ENCODE measurements at places on chromosomes 5 and 9.

- no peak for DNase-seq
These were observed 17.9 kb downstream of the ITGA1 start for GRCh38 chr5:52805615-52806014.

- no peak for DNase-seq
These were observed 1.6 kb upstream of the PHYKPL start for GRCh38 chr5:178234121-178234749.

GRCh38 chr9:115694014-115694413 is 459.6 kb upstream of the PAPPA start:
- DNase-seq: peak; percentile 5

- DNase-seq: no peak
These were observed 21.4 kb downstream of the SPINK1 start for GRCh38 chr5:147809830-147810666.

DNA sequence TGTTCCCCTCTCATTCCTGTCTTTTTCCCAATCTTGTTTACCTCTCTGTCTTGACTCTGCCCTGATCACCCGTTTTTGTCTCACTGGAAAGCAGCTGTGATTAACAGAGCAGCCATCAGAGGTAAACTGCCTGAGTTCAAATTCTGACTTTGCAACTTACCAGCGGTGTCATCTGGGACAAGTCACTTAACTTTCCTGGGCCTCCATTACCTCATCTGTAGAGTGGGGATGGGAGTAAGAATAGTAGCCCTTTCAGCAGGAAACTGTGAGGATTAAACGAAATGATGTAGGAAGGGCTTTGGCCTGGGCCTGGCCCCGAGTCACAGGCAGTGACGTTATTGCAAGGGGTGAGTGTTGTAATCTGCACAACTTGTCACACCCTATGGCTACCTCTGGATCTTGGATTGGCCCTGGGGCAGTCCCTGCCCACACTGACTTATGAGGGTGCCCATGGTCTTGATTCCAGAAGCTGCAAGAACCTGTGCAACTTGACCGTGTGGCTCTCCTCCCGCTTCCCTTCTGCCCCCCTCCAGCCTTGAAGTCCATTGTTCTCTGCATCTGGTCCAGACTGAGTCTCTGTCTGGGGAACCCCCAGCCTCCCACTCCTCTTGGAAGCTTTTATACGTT is 657 bp upstream of the PCDH12 start:
- no peak for DNase-seq

GRCh38 chr9:123049589-123050222 is 16.2 kb downstream of the GPR21 start:
- DNase-seq: no peak

- DNase-seq: no peak
These were observed 58.7 kb downstream of the MED27 start for GRCh38 chr9:132020820-132021510.

GRCh38 chr5:61866930-61867329 is 439.1 kb upstream of the KIF2A start:
- DNase-seq: no peak
